Glutamatergic neuron (in vitro differentiated cells): ENCODE measurements at places on chromosomes 2 and 18.

DNA sequence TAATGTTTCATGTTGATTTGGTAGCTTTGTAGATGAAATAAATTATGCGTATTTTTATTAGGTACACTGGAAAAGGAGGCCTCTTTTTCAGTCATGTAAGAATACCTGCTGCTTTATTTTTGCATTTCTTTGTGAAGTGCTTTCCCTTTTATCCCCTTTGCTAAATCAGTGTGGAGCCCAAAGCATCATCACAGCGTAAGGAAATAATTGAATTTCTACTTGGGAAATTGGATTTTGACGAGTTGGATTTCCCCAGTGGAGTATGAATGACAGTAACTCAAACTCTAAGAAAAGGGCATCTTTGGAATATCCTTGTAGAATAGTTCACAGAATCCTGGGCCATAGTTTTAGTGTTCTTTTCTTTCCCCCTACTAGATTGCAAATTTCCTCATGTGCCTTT is 97.2 kb downstream of the KCNJ3 start:
- H3K4me1 ChIP-seq = peaks cover 9% of the 10 kb centered on the region
- no peaks in the 10 kb centered on the region for H3K36me3 ChIP-seq
- no peak overlapping the region for H3K4me3 ChIP-seq
- no peak overlapping the region for H3K27ac ChIP-seq
- DNase-seq = no peak

GRCh38 chr2:141455877-141456276 is 674.9 kb downstream of the LRP1B start:
- no peak for DNase-seq
- H3K36me3 ChIP-seq = no peaks in the 10 kb centered on the region
- no peaks in the 10 kb centered on the region for H3K27me3 ChIP-seq
- H3K27ac ChIP-seq = no peak overlapping the region

- H3K27ac ChIP-seq = no peak overlapping the region
- peaks cover 62% of the 10 kb centered on the region for H3K4me1 ChIP-seq
- no peak overlapping the region for H3K4me3 ChIP-seq
- no peaks in the 10 kb centered on the region for H3K27me3 ChIP-seq
- no peaks in the 10 kb centered on the region for H3K36me3 ChIP-seq
Observed at GRCh38 chr18:58230438-58231179, 186.6 kb downstream of the NEDD4L start.

DNA sequence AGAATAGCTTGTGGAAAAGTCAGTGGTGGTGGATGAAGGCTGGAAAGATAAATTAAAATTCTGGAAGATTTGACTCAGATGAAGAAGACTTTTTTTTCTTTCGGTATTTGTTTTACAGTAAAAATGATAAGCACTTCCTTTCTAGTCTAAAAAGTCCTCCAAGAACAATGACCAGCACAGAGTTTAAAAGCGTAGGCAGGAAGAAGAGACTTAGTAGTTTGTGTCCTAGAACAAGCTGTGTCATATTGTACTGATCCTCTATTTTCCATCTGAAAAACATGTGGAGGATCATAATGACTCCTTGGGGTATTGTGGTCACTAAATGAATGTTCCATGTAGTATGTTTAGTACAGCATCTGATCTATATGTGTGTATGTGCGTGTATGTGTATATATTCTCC is 132.4 kb upstream of the FSHR start:
- H3K27ac ChIP-seq = no peak overlapping the region
- H3K36me3 ChIP-seq = no peaks in the 10 kb centered on the region
- DNase-seq = no peak
- H3K27me3 ChIP-seq = no peaks in the 10 kb centered on the region
- H3K4me1 ChIP-seq = no peaks in the 10 kb centered on the region
- H3K4me3 ChIP-seq = no peak overlapping the region
